ENCODE measurements at places on chromosomes 3 and 15.

- no peak for DNase-seq
Measured at GRCh38 chr3:135068011-135068410, 273.0 kb downstream of the EPHB1 start.

DNA sequence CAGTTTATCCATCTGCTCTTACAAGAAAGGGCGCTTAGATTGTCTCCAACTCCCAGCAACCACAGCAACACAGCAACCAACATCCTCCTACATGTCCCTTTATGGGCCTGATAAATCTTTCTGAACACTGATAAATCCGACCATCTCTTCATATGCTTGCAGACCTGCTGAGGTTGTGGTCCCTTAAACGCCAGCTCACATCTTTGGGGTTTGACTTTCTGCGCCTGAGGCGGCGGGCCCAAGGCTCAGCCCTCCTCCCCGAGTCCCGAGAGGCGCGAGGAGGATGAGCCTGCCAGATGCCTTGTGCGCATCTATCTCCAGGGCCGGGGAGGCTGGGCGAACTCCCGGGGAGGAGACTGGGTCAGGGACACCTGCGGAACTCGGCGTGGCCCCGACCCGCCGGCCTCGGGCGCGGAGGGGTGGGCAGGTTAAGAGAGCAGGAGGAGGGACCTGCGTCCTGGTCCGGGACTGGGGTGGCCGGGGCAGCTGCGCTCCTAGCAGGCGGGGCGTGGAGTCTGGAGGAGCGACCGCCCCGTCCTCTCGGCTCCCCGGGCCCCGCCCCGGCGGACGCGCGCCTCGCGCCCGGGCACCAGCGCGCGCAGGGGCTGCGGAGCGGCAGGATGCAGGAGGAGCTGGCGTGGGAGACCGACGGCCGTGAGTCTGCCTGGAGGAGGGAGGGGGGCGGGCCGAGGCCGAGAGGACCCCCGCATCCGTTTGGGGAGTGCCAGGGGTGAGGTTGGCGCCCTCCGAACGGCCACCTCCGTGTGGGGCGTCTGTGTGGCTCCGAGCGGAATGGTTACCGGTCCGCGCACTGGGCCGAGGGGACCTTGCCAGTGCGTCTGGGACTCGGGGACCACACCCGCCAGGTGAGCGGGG, at the start of gene ANKDD1A:
ANKDD1A (plus strand) TSS at position 592 of the 876 bp plus-strand sequence; CDS start at position 621, 29 bp downstream.
- no peak for DNase-seq

DNA sequence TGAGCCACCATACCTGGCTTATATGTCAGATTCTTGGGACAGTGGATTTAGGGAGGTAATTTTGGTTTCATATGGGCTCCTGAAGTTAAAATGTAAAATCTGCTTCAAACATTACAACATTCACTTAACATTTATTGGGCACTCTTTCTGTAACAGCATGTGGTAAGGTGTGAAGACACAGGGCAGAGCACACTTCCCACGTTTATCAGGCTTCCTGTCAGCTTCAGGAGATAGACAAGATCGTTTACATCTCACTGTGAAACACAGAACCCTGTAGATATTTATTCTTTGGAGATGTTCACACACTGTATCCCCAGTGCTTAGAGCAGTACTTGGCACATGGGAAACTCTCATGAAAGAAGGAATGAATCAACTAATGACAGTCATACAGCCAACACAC, 426.0 kb upstream of the RARB start:
- DNase-seq, result no peak

DNA sequence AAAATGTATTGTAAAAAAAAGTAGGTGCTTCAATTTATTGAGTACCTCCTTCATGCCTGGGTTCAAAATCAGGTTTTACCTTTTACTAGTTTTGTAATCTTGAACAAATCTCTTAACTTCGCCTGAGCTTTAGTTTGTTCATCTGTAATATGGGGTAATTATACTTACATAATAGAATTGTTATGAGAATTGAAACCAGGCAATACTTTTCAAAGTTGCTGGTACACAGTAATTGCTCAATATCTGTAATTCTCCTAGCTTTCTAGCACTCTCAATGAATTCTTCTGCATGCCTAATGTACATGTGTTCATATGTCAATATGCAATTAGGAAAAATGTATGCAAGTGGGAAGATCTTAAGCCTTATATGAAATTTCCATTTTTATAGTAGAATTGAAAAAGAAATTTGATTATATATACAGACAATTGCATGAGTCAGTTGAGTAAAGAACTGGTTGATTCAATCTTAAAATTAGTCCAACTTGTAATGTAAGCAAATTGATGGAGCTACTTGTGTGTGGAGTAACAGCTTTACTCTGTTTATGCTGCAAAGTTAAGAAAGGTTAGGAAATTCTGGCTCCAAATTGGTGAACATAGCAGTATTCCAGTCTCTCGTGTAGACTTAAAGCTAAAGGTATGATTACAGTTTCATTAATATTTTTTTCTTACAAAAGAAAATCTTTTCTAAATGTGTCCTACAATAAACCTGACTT, 4.1 kb downstream of the TNFSF10 start:
- no peak for DNase-seq

GRCh38 chr15:78239811-78240210, 5.4 kb upstream of the ACSBG1 start:
- DNase-seq, result no peak

DNA sequence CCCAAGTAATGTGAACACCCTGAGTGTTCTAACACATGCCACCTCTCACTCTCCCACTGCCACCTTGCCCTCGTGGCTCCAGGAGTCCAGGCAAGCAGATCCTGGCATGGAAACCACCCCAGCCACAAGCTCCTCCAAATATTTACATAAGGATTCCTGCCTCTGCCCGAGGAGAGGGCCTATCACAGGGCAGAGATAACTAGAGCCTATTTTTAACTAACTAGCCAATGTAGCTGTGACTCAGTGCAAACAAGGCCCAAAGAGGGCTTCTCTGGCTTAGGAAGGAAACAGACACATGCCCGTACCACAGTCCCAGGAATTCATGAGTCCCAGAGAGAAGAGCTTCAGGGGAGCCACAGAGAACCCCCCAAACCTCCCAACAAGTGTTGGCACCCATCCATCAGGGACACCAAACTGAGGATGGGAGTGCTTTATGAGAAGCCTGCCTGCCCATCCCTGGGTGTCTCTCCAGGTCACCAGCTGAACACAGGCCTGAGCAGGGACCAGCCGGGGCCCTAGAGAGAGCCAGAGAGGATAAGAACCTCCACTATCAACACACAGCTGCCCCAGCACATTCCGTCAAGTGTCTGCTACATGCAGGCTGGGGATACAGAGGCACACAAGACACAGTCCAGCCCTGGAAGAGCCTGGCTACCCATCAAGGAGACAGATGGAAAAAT, 9.2 kb downstream of the FYCO1 start:
- no peak for DNase-seq

Measured in activated T-helper 1 cell treated with anti-CD3 and anti-CD28 coated beads, Interleukin-2, amount 50 U/mL, for 16 hours (primary cell).